ENCODE measurements at places on chromosomes 1 and 21.
A peak's percentile ranks its signal among the peaks of the same experiment; 100 is the strongest.

GRCh38 chr1:118918230-118918939 is 69.8 kb downstream of the TBX15 start:
- DNase-seq = no peak

- DNase-seq = no peak
These were observed 53.5 kb downstream of the MIGA1 start for GRCh38 chr1:77832901-77833300.

- no peak for DNase-seq
These were observed 138.9 kb upstream of the ERG start for GRCh38 chr21:38637161-38637560.

DNA sequence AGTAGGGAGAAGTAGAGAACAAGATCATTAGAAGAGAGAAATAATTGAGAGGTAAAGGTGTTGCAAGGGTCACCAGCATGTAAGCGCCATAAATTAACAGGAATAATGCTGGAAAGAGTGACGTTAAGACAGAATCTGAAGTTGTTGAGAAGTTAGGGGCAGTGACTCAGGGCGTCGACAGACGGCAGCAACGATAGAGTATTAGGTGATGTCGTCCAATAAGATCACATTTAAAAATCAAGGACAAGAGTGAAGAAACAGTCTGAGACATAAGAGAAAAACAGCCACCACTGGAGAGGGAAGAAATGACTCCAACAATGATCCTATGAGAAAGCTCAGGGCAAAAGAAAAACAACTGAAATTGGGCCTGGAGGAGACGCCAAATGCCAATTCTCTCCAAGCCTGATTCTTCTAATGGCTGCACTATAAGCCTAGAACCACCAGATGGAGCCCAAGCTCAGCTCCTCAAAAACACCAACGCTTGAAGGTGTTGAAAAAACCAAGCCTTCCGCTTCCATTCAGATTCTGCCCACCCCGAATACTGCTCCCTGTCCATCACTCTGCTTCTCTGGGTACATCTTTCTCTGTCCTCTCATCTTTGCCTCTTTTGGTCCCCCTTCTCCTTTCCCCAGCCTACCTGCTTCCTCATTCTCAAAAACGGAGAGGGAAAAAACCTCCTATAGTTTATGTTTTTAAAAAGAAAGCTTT is 70.0 kb downstream of the LUZP1 start:
- DNase-seq = peak; percentile 8

- no peak for DNase-seq
These were observed 91.7 kb upstream of the IVNS1ABP start for GRCh38 chr1:185408700-185409270.

All from cortex of kidney (tissue), 1 donor.